ENCODE measurements at places on chromosomes 5 and 9.

GRCh38 chr5:36874465-36874864, 2.1 kb upstream of the NIPBL start:
- no peak for DNase-seq

GRCh38 chr5:149325894-149326293, 19.4 kb upstream of the GRPEL2 start:
- no peak for DNase-seq

DNA sequence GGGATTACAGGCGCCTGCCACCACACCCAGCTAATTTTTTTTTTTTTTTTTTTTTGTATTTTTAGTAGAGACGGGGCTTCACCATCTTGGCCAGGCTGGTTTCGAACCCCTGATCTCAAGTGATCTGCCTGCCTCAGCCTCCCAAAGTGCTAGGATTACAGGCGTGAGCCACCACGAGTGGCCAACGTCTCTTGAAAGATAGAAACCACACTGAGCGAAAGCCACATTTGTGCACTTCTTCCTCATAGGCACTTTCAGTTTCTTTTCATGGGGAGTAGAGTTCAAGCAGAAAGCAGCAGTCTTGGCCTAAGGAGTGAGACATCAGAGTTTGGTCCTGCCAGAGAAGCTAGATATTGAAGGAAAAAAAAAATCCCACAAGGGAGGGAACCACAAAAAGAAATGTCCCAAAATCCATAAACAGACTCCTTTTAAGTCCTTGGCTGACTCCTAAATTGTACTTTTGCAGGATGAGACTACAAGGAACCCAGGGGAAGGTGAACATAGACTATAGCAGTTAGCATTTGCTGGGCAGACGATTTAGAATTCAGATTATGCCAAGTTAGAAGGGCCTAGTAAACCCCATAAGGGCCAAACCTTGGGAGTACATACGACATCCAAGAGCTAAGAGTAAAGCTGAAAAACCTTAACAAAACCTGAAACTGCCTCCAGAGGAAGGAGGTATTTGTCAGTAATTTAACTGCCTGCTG, 43.9 kb upstream of the GLIPR2 start:
- DNase-seq: no peak

DNA sequence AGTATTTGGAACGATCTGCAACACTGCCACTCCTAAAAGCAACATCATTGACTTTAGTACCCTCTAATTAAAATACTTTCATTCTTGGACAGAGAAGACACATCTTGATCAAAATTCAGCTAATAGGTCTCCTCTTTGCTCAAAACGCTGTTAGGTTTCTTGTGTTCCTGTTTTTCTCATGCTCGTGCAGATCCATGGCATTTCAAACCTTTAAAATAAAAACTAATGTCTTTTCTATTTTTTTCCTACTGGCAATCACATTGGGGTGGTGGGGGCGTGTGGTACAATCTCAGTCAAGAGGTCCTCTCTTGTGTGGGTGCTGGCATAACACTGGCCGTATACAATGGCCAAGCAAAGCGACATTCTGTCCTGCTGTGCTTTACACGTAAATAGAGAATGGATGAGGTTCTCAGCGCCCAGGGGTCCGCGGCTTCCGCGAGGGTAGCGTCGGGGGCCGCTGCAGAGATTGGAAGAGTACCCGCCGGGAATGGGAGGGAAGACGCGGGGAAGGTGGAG, 315 bp upstream of the GPR150 start:
- DNase-seq: no peak

DNA sequence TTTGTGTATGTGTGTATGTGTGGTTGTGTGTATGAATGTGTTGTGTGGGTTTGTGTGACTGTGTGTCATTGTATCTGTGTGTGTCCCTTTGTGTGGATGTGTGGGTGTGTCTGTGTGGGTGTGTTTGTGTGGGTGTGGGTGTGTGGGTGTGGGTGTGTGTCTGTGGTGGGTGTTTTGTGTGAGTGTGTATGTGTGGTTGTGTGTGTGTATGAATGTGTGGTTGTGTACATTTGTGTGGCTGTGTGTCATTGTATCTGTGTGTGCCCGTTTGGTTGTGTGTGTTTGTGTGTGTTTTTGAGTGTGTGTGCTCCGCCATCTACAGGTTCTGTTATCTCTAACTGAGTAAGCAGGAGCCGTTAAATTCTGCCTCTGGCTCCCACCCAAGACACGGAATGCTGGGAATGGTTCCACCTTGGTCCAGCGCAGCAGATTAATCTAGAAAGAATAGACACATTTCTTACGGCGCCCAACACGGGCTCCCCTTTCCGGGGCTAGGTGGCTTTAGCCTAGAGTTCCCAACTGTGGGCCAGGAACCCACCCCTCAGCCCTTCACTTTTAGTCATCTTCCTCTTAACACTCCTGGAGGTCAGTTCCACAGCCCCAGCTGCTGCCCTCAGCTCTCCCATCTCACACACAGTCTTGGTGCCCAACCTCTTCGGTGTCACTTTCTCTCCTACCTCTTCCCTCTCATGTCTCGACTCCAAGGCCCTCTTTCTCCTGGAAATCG, 197.1 kb downstream of the TTLL11 start:
- peak; percentile 14 for DNase-seq

GRCh38 chr5:15350614-15351013, 149.4 kb upstream of the FBXL7 start:
- no peak for DNase-seq

DNA sequence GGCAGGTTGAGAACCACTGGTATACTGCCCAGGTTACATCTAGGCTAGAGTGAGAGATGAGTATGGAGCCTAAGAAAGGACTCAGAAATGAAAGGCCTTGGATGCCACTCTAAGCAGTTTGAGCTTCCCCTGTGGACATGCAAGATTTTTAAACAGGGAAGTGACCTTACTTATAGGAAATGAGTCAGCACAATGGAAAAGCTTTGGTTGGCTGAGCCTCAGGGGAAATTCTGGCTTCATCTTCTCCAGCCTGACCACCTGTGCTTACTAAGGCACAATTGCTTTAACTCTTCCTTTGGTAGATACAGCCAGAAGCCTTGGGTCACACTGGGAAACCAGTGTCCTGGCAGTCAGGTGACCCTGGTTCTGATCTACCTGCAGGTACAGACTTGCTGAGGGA, 380.2 kb upstream of the ZNF462 start:
- DNase-seq: no peak

DNA sequence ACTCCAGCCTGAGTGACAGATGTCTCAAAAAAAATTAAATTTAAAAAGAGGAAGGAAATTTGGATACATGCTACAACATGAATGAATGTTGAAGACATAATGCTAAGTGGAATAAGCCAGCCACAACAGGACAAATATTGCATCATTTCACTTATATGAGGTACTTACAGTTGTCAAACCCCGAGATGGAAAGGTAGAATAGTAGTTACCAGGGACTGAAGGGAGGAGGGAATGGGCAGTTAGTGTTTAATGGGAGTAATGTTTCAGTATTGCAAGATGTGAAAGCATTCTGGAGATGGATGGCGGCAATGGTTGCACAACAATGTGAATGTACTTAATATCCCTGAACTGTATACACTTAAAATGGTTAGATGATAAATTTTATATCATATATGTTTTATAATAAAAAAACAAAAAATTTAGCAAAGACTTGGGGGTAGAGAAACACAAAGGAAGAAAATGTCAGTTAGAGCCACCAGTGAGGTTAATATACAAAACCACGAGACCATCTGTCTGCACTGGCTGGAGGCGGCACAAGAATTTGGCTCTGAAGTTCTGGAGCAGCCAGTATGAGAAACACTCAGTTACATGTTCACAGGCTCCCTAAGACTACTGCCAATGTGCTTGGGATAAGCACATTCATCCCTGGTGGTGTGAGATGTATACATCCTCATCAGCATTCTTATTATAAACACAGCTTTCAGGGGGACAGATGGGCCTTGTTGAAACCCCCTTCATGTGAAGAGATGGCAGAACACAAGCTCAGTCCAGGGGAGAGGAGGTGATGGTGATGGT, 37.0 kb upstream of the RPS23 start:
- DNase-seq: no peak

DNA sequence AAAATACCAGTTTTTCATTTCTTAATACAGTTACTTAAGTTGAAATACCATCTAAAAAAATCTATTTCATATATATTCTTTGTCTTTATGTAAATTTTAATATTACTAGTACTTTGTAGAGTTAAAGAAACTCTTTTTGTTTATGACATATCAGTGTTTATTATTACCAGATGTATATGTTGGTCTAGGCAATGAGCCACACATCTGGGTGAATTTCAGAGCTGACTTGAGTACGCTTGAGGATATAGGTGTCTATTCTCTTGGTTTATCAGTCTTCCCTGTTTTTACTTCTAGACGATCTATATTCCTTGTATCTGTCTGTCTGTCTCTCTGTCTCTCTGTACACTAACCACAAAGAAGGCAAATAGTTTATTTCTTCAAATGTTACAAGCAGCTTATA, 2.9 kb downstream of the SMAD5 start:
- DNase-seq: no peak

GRCh38 chr5:147404706-147405105, 105.2 kb downstream of the DPYSL3 start:
- no peak for DNase-seq

DNA sequence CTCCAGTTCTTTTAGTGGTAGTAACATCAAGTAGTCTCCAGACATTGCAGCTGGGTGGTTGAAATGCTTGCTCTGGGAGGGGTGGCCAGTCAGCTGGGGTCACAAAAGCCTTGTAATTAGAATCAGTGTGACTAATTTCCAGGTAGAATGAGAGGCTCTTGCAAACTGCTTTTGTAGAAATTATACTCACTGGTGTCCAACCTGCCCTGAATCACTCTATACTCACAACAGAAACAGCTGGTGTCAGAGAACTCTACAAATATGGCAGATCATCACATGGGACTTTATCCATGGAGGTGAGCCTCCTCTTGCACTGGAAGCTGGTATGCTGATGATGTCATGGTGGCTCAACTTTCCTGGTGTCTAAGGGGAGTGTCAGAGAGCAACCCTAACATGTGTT, 71.3 kb downstream of the SH3TC2 start:
- peak; percentile 19 for DNase-seq

GRCh38 chr9:70962761-70963440, 158.5 kb downstream of the TRPM3 start:
- no peak for DNase-seq

DNA sequence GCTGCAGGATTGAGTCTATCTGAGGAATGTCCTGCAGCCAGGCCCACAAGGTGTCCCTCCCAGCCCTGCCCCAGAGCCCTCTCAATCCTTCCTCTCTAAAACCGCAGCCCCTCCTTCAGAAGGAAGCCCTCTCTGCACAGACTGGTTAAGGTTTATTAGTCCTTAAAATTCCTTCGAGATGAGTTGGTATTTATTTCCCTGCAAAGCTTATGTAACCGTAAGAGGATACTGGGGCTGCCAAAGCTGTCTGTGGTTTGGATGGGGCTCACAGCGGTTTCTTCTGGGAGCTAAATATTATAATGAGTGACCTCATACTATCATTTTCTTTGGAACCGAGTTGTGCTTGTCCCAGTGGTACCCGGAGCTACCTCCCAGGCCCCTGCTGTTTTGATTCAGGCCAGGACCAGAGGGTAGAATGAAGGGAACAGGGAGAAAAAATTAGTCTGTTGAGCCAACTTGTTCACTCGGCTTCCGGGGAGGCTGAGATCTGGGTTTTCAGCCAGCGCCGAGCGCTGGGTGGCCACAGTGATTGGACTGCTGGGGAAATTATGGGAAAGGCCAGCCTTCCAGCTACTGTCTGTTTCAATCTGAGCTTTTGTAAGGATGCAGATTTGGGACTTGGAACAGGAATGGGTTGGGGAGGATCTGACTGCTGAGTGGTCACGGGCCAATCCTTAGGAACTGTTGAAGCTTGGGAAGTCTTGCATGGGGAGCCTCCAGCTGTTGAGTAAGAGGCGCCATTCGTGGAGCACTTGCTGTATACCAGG, 107.5 kb downstream of the NDFIP1 start:
- DNase-seq: peak; percentile 95

GRCh38 chr5:167944121-167944852, 347.2 kb upstream of the WWC1 start:
- no peak for DNase-seq

DNA sequence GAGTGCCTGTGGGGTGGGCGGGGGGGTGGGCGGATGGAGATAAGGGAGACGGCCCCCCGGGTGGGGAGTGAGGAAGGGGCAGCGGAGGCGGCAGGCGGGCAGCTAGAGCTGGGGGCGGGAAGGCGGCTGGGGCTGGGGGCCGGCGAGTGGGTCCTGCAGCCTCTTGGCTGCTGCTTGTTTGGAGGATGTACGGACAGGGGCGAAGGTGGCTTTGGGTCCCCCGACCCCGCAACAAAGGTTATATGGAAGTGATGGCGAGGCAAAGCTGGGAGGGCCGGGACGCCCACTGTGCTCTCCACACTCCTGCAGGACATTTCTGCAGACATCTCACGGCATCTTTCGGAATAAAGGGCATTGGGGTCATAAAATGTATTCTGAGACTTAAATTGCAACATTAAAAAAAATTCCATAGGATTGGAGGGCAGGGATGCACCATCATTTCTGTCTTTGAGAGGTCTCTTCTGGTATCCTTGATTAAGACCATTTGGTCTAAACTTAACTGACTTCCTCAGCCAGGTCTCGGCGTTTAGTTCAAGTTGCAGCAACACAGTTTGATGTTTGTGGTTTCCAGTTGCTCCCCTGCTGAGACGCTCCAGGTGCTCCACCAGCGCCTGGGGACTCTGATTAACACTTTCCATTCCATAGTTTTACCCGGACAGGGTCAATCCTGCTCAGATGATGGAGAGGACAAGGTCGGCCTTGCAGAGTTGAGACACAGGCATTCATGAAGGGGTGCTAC, 101.6 kb upstream of the SSBP2 start:
- DNase-seq: no peak

DNA sequence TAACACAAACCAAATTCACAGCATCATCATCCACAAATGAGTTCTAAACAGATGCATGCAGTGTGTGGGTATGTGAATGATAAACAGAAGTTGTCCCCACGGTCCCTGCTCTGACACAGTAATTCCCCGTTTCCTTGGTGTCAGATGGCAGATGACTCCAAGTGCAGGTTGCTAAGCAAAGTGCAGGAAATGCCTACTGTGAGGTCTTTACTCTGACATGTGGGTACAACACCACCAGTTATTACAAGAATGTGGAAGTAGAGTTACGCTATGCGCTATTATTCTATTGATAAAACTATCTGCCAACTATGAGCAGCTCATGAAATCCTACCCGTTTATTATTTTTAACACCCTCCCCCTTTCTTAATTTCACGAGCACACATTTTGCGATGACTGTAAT, 448.9 kb downstream of the BNC2 start:
- DNase-seq: peak; percentile 5

- DNase-seq: no peak
These were observed 59.2 kb downstream of the C9orf50 start for GRCh38 chr9:129561594-129562281.

- DNase-seq: no peak
These were observed 10.3 kb upstream of the GPBP1 start for GRCh38 chr5:57163553-57164006.

- peak; percentile 90 for DNase-seq
These were observed 802.2 kb upstream of the WWC1 start for GRCh38 chr5:167489202-167489601.
